RPMI8226 (cell line): ENCODE measurements at places on chromosomes 16 and 17.

- DNase-seq, result no peak
Observed at GRCh38 chr17:43772877-43773648, 5.7 kb downstream of the DUSP3 start.

GRCh38 chr16:65305266-65305959 is 183.6 kb upstream of the CDH11 start:
- DNase-seq, result no peak

GRCh38 chr17:46831573-46832330 is 13.3 kb upstream of the WNT3 start:
- no peak for DNase-seq

- no peak for DNase-seq
Observed at GRCh38 chr16:9308356-9308801, 216.9 kb downstream of the HAPSTR1 start.

GRCh38 chr17:8353736-8354135 is 14.1 kb downstream of the ODF4 start:
- no peak for DNase-seq

GRCh38 chr16:88387941-88388627 is 5.3 kb downstream of the ZNF469 start:
- DNase-seq, result no peak

DNA sequence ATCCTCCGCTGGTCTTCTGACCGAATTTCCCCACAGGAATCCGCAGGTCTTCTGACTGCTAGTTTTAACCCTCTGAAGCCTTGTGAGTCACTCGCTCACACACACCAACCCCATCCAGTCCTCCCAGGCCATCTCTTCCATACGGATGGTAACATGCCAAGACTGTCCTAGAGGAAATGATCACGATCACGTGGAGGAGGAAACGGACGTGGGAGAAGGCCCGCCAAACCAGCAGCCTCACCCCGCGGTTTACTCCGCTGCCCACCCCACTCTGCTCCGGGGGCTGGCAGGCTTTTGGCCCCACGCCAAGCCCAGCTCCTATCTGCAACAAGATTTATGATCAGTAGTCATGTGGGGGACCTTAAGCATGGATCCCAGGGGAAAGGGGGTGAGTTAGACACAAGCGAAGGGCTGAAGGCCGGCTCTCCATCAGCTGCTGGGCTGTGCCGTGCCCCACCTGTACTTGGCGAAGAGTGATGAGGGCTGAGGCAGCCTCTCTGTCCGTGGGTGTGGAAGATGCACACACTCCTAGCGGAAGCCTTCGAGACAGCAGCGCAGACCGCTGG is 1.5 kb upstream of the FAAP100 start:
- no peak for DNase-seq

GRCh38 chr16:57528499-57529390 is 7.6 kb downstream of the CCDC102A start:
- no peak for DNase-seq

DNA sequence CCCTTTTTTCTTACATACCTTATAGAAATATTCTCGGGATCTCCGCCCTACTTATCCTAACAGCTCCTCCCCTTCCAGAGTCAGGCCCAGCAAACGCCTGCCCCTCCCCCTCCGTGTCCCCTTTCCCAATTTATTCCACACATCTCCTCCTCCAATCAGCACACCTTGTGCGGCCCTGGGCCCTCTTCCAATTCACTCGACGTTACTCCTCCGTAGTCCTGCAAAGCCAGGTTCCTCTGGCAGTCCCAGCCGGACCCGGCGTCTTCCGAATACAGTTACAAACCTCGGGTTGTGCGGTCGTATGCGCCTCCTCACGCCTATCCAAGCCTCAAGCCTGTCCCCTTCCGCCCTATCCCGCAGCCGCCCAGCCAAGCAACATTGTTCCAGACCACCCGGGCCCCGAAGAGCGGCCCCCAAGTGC is 677 bp downstream of the CBX1 start:
- DNase-seq, result peak; percentile 56

GRCh38 chr17:75059369-75060345 is 12.6 kb downstream of the KCTD2 start:
- DNase-seq, result peak; percentile 29

- DNase-seq, result no peak
Observed at GRCh38 chr17:32103476-32104113, 38.7 kb upstream of the RHOT1 start.

- no peak for DNase-seq
Observed at GRCh38 chr16:66923247-66923731, 2.0 kb downstream of the RRAD start.

DNA sequence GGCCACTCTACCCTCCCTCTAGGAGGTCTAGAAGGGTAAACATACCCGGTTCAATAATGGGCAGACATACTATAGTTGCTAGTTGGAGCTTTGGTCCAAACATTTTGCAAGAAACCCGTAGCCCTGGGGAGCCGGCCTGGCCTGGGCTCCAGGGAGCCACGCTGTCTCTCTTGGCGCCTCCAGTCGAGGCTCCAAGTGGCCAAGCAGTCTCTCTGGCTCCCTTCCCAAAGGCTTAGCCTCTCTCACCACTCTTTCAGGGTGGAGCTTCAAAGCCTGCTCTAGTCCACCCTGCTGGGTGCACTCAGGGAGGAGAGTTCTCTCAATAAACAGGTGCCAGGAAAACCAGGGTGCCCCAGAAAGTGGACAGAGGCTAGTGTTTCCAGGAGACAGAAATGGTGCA is 32.2 kb downstream of the RCVRN start:
- DNase-seq, result no peak

DNA sequence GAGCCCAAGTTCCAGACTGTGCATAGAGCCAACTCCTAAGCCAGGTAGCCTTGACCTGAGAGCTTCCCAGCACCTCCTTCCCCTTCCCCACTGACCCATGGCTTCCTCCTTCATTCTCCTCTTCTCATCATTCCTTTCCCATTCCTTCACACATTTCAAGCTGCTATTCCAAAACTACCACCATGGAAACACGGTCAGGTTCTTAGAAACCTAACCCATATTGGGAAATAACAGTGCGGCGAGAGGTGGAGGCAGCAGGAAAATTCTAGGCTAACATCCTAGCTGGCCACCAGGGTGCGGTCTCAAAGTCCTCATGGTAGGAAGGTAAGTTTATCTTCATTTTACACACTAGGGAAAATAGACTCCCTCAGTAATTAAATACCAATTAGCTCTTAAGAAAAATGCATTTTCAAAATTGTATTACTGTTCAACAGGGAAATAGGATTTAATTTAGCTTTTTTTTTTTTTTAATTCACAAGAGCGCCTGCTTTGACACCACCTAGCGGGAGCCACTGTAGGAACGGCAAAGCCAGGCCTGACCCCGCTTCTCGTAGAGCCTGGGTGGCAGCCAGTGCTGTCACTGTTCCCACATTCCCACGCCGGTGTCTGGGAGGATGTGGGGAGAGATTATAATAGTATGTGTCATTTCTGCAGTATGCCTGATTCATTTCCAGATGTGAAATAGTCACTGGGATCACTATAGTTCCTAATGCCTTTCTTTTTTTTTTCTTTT is 14.0 kb upstream of the SPHK1 start:
- no peak for DNase-seq

DNA sequence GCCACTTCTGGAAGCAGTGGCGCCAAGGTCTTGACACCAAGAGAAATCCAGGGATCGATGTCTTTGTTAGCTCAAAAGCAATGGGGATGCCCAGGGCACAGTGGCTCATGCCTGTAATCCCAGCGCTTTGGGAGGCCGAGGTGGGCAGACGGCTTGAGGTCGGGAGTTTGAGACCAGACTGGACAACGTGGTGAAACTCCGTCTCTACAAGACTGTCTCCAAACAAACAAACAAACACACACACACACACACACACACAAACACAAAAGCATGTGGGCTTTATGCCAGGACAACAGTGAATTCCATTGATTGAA is 22.4 kb upstream of the FAAP100 start:
- DNase-seq, result no peak

GRCh38 chr16:47045023-47045422 is 71.5 kb upstream of the DNAJA2 start:
- peak; percentile 23 for DNase-seq

DNA sequence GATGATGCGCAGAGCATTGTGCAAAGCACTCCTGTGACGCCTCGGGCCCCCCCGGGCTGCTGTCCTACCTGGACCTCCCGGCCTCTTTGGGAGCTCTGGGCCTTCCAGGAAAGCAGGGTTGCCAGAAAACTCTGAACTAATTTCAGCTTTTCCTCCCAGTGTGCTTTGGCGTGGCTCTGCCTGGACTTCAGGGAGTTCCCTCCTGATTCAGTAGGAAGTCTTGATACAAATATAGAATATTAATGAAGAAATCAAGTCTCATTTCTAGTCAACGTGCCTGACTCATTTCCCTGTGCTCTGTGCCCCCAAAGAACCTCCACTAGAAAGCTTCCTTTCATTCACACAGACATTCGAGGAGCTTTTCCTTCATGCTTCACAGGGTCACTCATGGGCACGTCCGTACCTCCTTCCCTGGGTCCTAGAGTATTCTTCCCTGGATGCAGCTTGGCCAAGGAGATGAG is 84.0 kb upstream of the NOL11 start:
- no peak for DNase-seq

GRCh38 chr16:30757316-30757715 is 4.5 kb downstream of the CFAP119 start:
- DNase-seq, result no peak

DNA sequence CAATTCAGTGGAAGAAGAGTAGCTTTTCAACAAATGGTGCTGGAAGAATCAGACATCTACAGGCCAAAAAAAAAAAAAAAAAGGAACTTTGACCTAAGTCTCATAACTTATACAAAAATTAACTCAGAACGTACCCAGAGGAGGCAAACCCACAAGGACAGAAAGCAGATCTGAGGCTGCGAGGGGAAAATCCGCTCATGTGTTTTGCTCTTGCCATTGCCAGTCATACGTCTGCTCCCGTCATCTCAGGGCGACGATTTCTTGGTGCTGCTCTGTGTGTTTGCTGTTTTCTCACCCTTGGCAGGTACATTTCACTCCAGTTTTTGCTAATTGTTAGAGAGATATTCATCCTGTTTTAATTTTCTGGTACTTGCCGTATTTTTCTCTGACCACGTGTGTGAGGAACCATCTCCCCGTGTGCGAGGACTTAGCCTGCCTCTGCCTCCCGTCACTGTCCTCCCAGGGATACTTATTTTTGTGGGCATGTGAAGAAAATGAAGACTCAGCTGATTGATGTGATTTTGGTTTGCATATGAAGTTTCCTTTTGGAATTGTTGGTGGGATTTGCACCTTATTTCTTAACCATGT is 33.4 kb upstream of the ACSF3 start:
- DNase-seq, result no peak

GRCh38 chr17:75032720-75033280 is 14.0 kb downstream of the ATP5PD start:
- peak; percentile 76 for DNase-seq

GRCh38 chr16:1741553-1742165 is 29.7 kb downstream of the NME3 start:
- no peak for DNase-seq

- no peak for DNase-seq
Observed at GRCh38 chr17:49635121-49635520, 42.8 kb downstream of the SPOP start.

GRCh38 chr17:63039899-63040602 is 74.0 kb downstream of the TANC2 start:
- DNase-seq, result peak; percentile 51

DNA sequence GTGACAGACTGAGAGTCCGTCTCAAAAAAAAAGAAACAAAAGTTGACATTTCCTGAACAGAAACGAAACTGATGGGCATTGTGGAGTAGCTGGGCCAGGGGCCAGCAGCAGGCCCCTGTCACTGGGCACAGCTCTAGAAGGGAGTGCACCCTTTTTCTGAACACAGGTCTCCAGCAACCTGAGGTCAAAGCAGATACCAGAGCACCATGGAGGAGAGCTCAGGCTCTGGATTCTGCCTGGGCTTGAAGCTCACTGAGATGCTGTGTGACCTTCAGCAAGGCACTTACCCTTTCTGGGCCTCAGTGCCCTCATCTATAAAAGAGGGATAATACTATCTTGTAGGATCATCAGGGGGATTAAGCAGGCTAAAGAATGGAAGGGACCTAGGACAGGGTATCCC is 5.0 kb downstream of the SBK1 start:
- peak; percentile 51 for DNase-seq

GRCh38 chr16:85461022-85461813 is 151.9 kb upstream of the GSE1 start:
- no peak for DNase-seq

GRCh38 chr16:50390371-50390771 is 21.6 kb upstream of the BRD7 start:
- DNase-seq, result no peak

DNA sequence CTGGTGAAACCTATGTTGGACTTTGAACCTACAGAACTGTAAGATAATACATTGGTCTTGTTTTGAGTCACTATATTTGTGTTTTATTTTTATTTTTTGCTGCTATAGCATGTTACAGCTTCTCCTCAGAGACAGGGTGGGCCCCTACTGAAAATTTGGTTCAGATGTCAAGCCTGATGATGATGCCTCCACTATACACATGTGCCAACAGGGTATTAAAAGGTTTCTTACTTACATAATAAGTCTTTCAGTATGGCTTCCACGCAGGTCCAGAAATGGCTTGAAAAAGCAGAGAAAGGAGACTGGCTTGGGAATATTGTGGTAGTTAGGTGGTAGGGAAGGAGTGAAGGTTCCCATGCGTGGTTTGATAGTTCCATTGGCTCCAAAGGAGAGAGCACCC is 52.9 kb upstream of the ELAC2 start:
- no peak for DNase-seq

DNA sequence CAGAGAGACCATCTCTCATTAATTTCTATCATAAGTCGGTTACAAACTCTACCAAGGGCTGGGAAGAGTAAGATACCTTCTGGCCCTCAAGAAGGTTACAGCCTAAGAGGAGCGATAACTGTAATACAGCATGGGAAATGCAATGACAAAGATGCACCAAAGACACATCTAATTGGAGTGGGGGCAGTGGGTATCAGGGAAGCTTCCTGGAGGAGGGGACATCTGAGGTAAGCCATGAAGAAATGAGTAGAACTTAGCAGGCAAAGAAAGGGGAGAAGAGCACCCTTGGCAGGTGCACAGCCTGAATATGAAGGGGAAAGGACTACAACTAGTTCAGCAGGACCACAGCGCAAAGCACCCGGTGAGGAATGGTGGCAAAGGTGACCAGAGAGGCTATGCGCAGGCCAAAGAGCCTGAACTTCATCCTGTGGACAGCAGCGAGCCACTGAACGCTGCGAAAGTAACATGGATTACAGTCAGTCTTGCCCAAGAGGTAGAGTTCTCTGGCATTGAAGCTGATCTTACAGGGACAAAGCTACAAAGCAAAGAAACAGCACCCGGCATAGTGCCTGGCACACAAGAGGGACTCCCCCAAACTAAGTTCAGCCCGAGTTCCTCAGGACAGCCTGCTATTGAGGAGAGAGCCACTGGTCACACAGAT is 2.8 kb downstream of the TBC1D10B start:
- DNase-seq, result no peak

GRCh38 chr16:85522842-85523601 is 90.1 kb upstream of the GSE1 start:
- DNase-seq, result no peak

DNA sequence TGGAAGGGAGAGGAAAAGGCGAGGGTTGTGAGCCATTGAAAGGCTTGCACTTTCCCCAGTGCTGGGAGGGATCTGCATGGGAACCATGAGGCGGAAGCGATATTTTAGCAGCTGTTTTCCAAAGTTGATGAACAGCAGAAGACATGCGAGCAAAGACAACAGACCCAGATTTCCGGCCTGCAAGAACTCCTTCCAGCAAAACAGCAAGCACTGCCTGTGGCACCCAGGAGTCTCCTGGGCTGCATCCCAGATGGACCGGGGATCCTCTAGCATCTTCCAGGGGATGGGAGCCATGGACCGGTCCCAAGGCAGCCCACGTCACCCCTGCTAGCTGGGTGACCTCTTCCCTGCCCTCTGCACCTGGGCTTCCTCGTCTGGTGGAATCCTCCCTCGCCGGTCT is 162.8 kb downstream of the IRF8 start:
- DNase-seq, result no peak

GRCh38 chr16:74829637-74830036 is 55.0 kb upstream of the FA2H start:
- DNase-seq, result no peak
